CD4-positive, alpha-beta T cell treated with Interleukin-10 for 1 hour (primary cell): ENCODE measurements at places on chromosomes 5 and 9.
A peak's percentile ranks its signal among the peaks of the same experiment; 100 is the strongest.

DNA sequence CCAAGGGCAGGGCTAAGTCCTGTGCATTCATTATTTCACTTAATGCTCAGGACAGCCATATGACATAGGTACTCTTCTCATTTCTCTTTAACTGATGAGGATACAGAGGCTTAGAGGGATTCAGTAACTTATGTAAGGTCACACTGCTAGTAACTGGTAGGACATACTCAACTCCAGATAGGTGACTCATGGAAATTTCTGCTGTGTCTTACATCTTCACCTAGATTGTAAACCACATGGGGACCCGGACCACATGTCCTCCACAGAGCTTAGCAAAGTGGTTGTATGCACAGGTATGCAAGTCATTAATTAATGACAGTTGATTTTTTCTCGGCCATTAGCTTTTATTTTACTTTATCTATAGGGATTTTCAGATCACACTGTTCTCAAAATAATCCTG is 29.3 kb downstream of the SLC1A1 start:
- DNase-seq, result no peak

DNA sequence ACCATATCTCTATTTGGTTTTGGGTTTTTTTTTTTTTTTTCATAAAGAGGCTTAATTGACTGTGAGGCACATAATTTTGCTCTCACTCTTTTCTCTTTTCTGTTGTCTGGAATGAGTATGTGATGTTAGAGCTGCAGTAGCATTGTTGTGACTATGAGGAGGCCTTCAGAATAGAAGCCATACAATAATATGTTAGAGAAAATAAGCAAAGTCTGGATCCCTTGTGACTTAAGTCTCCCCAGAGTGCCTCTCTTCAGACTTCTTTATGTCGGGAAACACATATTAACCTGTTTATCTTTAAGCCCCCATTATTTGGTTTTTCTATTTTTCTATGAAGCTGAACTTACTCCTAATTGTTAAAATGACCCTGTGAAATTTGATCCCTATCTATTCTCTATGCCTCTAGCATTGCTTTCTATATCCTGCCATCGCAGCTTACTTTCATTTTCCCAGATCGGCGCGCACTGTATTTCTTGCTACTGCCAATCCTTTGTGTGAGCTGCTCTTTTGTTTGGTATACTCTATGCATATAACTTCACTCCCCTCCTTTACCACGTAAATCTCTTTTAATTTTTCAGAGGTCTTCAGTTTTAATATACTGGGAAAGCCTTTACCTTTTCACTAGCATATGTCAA is 372.5 kb upstream of the KCNN2 start:
- no peak for DNase-seq

- DNase-seq, result no peak
These were observed 303.5 kb downstream of the PLK2 start for GRCh38 chr5:58156361-58156760.

DNA sequence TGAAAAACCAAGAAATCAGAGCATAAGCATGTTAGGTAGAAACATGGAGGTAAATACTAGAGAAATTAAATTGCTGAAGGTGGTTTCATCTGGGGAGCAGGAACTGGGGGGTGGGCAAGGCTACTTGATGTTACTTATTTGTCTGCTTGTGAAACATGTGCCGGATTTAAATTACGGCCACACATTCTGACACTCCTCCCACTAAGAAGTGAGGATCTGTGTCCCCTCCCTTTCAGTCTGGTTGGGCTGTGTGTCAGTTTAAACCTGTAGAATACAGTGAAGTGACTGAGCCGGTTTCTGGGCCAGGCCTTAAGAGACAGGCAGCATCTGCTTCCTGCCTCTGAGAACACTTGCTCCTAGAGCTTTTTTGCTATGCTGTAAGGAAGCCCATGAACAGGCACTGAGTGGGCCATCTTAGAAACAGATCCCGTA is 2.3 kb upstream of the IARS1 start:
- DNase-seq, result no peak

DNA sequence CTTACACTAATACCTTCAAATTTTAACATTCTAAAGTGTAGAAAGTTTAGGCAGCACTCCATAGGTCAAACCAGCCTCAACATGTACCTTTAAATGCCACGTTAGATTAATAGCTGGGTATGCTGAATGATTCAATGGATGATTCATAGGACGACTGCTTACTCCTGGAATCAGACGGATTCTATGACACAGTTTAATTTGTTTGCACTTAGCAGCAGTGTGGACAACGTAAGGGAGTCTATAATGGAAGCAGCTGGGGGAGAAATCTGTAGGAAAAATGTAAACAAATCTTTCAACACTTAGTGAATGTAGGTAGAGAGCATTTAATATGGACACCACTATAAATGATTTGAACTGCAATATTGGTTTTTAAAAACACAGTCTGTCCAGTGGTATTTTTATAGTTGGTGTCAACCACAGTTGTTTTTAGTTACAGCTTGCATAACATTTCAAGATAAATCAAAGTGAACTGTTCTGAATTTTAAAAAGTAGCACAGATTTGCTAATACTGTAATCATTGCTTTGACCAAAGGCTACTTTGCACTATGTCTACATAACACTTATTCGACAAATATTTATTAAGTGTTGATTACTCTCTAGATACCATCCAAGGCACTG is 701.5 kb upstream of the MEF2C start:
- no peak for DNase-seq

- no peak for DNase-seq
These were observed 3.3 kb downstream of the ANKRD34B start for GRCh38 chr5:80566711-80567259.

- DNase-seq, result no peak
These were observed 106.3 kb downstream of the GDA start for GRCh38 chr9:72255569-72255968.

DNA sequence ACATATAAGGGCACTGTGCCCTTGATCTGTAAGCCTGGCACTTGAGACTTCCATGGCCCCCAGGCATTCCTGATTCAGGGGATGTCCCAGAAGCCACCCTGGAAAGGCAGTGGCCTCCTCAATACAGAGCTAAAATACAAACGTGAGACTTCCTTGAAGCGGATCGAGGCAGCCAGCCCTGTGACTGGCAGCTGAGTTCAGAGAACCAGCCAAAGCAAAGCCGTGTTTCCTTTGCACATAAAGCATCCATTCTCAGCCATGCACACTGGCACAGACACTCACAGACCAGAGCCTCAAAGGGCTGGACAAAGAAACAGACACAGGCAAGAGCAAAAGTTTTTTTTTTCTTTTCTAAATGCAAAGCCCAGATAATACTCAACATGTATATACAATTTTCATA is 18.8 kb upstream of the CPEB4 start:
- no peak for DNase-seq

GRCh38 chr9:84397822-84398221 is 57.3 kb upstream of the SLC28A3 start:
- DNase-seq, result no peak

DNA sequence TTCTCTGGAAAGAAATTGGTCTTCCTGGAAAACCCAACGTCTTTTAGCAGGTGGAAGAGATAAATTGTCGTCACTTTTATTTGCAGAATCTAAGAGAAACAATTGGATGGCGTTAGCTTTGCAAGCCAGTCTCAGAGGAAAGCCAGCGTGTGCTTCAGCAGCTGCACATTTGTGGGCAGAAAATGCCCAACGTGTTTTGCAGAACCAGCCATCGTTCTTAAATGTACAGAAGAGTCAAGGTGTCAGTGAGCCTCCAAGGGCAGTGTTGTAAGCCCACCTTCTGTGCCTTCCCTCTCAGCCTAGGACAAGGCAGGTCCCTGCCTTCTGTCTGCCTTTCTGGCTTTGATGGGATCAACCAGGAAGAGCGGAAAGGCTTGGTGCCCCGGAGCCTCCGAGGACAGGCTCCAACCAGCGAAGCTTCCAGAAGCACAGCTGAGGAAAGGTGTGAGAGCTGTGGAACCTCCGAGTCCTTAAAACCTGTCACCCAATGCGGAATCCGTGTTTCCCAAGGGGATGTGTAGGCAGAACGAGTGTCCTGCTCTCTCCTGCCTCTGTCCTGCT is 116.0 kb upstream of the IRX2 start:
- no peak for DNase-seq

- DNase-seq, result no peak
These were observed 11.4 kb downstream of the ACTL7B start for GRCh38 chr9:108844391-108844790.

DNA sequence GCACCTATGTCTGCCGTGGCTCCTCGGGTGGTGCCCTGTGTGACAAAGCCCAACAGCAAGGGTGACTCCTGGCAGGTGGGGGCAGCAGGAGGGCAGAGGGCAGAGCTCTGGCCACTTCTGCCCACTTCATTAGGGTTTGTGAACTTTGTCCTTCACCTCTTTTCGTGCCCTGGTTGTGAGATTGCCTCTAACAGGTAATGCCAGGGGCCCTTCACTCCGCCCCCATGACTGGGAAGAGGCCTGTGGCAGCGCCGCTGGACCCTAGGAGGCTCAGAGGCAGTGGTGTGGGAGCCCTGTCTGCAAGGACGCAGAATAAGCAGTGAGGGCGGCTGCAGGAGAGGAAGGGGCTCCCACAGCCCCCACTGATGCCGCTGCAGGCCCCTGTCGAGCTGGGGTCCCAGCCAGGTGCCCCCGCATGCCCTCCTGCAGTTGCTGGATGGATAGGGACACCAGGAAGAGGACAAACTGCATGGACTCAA is 108.7 kb upstream of the LMX1B start:
- DNase-seq, result no peak

DNA sequence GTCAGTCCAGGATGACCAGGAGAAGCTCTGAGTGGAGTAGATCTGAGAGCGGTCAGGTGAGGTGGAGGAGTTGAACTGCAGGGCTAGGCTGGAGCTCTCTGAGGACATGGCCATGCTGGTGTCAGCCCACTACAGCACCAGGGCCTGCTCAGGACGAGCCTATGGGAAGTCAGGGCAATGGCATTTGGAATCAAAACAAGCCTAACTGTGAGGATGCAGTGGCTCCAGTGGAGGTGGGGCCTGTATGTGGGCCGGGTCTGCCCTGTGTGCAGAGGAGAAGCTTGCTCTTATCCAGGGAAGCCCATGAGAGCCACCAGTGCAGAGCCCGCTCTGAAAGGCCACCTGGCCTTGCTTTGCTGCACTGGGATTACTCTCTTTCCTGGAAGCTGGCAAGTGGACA is 11.1 kb downstream of the CXCL14 start:
- DNase-seq, result no peak

- DNase-seq, result no peak
These were observed 105.9 kb downstream of the MRPS27 start for GRCh38 chr5:72214168-72214567.

DNA sequence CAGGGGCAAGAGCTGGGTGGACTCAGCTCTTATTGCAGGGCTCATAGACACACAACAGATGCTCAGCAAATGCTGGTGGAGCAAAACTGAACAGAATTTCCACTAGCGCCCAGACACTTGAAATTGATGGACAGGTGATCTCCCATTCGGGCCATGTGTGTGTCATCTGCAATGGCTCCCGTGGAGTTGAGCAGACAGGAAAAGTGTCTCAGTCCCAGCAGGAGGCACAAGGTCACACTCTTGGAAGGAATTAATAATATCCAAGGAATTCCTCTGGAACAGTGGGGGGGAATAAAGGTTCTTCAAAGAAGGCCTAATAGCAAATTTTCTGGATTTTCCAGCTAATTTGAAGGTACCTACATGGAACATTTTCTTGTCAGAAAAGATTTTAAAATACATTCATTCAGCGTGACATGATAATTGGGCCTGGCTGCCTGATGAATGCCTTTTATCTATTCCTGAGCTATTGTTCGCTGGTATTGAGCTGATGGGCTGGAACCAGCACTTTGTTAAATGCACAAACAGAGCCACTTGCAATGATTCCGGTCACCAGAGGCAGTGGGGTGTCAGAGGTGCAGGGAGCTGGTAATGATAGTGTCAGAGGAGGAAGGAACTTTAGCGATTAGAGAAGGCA is 31.5 kb upstream of the ALDH1B1 start:
- no peak for DNase-seq

DNA sequence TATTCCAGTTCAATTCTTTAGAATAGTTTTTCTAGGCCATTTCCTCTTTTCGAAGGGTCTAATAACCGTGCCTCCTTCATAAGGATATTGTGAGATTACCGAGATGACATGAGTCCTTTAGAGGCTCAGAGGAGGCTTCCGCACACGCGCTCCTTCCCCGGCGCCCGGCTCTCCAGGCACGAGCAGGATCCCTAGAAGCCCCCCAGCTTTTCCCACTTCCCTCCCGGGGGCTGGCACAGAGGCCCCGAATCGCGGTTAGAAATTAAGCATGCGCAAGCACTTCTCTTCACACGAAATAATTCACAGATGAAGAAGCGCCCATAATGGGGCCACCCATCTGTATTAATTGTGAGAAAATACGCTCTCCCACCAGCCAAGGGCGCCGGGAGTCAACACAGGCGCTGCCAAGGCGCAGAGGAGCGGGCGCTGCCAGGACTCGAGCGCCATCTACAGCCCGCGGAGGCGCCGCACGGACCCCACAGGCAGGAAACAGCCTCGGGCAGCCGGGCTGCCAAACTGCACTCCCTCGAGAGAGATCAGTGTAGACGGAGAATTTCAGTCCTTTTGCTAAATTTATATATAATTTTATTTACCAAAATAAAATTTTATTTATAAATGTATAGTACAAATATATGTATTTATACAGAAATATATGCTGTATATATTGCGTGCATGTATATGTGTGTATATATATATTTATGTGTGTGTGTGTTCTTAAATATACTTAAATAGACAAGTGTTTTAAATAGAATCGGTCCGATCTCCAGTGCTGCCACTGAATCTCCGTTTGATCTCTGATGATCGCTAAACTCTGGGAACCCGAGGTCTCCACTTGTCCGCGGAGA is 258.1 kb upstream of the NFIL3 start:
- DNase-seq, result peak; percentile 58

DNA sequence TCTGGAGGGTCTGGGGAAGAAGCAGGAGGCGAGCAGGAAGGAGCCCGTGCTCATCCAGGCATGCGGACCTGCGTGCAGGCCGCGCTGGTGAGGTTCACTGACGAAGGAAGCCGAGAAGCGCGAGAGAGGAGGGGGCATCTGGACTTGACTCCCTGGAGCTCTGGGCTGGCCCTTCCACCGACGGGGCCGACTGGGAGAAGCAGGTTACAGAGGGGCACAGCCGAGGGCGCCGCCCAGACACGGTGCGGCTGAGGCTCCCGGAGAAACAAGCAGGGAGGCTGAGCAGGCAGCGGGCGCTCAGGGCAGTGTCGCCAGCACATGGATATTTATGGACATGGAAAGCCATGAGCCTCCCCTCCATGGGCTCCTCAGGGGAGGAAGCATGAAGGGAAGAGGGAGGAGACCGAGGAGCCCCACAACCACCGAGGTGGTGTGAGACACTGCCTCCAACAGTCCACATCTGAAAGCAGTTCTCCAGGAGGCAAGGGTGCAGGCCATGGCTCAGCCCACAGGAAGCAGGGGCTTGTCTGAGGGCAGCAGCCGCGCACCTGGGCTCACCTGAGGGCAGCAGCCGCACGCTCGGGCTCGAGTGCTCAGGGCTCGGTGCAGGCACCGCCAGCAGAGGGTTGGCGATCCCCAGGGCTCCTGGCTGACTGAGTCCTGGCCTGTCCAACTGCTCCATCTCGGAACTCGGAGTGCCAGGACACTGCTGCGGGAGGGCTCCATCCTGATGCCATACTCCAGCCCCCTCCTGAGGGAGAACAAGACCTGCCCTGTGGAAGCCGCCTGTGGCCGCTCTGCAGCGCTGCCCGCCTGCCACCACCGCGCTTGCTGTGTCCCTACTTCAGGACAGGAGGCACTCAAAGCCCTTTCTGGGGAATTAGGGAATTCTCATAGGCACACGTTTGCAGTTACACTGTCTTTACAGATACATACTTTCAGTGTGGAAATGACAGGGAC is 15.7 kb upstream of the INPP5E start:
- no peak for DNase-seq
